Thoracic aorta (tissue), 2 donors: ENCODE measurements at places on chromosomes 4 and X.

DNA sequence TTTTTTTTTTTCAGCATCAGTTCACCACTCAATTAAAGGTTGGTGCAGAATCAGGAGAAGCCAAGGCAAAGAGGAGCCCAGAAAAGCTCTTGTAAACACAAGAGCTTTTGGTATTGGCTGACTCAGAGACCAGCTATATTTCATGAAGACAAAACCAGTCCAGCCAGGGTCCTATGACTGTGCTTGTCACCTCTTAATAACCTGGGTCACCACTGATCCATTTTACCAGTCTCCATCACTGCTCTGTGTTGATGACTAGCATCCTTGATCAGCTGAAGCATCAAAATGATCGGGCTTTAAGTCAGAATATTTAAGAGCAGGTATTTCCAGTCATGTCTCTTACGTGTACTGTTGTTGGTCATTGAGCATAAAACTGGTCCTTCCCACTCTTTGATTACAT, 237.9 kb downstream of the PACRGL start:
- no peak for DNase-seq

DNA sequence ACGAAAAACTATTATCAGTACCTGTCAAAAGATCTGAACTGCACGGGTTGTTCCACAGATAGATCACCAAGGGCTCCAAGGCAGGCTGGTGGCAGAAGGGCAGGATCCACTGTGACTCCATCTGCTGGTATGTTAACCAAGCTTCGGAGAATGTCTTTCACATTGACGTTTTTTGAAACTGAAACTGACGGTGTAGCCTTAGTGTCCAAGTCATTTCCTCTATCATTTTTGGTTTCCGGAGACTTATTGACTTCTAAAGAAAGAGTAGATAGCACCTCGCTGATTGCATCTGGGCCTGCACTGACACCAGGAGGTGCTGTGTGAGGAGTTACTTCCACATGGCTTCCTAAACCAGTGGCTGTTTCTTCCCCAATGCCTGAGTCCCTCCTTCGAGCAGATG, 186.9 kb downstream of the LRBA start:
- no peak for DNase-seq

DNA sequence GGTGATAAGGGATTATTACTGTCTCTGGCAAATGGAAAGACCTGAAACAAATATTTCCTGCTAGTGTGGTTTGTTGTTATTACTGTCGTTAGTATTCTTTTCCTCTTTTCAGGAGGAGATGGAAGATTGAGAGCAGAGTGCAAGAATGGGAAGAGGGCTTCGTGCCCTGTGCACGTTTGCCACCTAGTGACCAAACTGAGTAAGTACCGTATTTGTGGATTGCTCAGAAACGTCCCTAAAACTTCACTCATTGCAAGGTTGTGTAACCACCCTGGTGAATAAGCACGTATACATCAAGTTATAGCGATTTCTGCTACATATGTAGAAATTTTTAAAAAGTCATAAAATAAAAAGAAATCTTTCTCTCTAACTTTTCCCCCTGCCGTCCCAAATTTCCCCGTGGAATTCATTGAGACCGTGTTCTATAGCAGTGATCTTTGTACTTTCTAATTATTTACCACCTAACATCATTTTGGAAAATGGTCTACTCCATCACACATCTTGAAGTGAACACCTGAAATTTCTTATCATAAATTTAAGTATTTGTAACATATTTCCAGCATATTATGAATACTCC, 24.3 kb downstream of the LINC00632 start:
- DNase-seq = no peak

DNA sequence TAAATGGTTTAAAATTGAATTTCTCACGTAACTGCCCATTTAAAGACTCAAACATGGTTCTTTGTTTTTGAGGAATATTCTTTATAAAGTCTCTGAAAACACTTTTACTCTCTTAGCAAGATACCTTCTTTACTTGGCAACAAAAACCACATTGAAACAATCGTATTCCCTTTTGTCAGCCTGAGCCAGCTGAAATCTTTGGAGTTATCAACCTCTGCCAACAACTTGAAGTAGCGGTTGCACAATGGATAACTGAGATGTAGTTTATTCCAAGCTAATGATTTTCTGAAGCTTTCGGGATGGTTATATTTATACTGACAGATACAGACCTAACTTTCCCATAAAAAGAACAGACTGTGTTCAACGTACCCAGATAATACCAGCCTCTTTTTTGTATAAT, 561.3 kb downstream of the IL1RAPL1 start:
- DNase-seq = no peak

DNA sequence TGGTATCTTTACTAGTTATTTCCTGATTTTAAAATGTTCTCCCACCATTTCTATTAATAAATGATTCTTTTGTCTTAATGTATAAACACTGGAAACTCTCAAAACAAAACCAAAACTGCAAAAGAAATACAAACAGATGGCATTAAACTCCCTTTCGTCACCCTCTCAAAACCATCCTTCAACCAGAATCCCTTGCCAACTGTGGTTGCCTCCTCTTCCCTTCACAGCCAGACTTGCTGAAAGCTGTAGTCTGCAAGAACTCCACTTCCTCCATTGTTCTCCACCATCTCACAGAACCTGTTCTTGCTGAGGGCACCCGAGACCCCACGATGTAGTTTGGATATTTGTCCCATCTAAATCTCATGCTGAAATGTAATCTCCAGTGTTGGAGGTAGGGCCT, 96.5 kb downstream of the WWC2 start:
- DNase-seq = no peak

DNA sequence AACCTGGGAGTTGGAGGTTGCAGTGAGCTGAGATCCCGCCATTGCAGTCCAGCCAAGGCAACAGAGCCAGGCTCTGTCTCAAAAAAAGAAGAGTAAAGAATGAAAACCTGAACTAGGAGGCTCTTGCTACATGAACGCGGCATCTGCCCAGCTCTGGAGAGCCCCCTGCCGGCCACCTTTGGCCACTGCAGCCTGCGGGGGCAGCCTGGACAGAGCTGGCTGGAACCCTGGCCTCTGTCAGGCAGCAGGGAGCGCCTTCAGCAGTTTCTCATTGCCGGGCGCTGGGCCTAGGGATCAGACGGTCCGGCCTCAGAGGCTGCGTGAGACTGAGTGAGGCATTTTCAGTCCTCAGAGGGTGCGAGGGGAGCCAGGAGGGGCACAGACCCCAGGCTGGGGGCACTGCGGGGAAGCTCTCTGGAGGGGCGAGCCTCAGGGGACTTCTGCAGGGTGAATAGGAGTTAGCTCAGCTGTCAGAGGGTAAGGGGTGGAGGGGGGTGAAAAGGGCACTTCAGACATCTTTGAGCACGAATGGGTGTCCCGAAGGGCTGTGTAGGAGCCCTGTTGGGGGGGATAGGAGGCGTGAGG, 17.5 kb downstream of the DOK7 start:
- no peak for DNase-seq

DNA sequence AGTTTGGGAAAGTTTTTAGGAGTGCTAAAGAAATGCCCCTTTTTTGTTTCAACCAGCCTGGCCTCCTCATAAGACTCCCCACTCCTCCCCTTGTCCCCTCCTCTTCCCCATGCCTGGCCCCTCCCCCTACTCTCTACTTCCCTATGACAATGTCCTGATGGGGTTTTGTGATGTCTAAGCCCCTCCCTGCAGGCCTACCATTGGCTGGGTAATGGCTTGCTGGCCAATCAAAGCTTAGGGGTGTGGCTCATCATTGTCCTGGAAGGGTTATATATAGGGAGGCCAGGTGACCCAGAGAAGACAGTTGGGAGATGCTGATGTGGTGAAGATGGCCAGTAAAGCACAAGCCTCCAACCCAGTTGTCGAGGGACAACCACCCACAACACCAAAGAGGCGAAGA, 48.2 kb upstream of the PASD1 start:
- DNase-seq = no peak

GRCh38 chr4:154076921-154077320, 288.0 kb upstream of the SFRP2 start:
- DNase-seq = no peak

- DNase-seq = no peak
Measured at GRCh38 chrX:51891821-51892551, 1.4 kb upstream of the MAGED1 start.

GRCh38 chr4:41322617-41323016, 65.9 kb downstream of the UCHL1 start:
- no peak for DNase-seq

DNA sequence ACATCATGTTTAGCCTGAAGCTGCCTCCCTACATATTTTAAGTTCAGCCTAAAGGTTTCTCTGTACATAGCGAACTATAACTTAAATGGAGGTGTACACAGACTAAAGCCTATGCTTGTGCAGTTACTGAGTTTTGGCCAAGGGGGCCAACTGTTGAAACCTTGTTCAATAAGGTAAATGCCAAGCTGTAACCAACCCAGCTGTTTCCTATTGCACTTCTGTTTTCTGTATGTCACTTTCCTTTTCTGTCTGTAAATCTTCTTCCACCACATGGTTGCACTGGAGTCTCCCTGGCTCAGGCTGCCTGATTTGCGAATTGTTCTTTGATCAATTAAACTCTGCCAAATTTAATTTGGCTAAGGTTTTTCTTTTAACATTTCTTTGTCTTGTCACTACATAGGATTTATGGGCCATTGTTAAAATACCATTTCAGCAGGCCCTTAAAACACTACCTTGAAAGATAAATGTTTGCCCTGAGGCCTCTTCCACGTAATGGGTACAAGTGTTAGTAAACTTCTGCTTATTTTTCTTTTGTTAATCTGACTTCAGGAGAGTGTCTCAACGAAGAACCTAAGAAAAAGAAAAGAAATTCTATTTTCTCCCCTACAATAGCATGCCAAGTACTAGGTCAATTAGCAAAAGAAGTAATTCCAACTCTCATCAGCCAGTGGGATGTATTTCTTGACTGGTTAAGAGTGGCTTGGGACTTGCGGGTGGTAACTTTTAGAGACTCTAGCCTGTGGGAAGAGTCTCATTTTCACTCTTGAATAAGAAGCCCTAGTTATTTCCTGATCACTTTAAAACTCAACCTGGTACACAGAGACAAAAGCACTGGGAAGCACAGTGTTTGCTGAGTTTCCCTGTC, 45.7 kb upstream of the PRSS12 start:
- DNase-seq = no peak

- DNase-seq = no peak
Measured at GRCh38 chr4:7487502-7487901, 52.8 kb upstream of the PSAPL1 start.

GRCh38 chr4:61397174-61397573, 197.0 kb downstream of the ADGRL3 start:
- DNase-seq = no peak
